GM12891 (cell line): ENCODE measurements at places on chromosomes 2 and 18.

- DNase-seq, result no peak
Observed at GRCh38 chr18:61001138-61001537, 332.1 kb upstream of the CDH20 start.

DNA sequence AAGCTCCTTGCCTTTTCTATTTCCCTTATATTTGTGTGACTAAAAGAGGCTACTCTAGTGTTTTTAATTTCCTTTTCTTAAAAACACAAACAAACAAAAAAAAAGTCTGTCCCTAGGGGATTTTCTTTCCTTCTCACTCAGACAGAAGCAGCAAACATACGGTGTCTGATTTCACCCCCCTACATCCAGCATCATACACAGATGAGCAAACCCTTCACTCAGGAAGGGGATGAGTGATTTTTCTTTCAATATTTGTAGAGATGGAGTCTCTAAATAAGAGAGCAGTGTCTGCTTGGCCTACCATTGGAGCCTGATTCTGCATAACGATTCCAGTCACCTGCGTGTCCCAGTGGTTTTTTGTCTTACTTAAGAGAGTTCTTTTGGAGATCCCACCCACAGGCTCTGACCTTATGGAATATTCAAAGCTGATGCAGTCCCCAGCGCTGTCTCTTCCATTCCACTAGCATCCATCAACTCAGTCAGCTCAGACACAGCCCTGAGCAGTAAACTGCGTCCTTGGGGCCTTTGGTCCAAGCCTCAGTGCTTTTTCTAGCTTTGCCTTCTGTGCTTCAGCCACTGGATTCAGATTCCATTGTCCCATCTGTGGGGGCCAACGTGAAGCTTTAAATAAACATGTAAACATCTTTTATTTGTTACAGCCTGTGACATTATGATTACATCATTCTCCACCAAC is 52.6 kb upstream of the TPO start:
- no peak for DNase-seq

- no peak for DNase-seq
Observed at GRCh38 chr2:166419616-166419934, 43.8 kb upstream of the SCN9A start.

- DNase-seq, result no peak
Observed at GRCh38 chr2:237600205-237600846, 9.8 kb upstream of the RAB17 start.

DNA sequence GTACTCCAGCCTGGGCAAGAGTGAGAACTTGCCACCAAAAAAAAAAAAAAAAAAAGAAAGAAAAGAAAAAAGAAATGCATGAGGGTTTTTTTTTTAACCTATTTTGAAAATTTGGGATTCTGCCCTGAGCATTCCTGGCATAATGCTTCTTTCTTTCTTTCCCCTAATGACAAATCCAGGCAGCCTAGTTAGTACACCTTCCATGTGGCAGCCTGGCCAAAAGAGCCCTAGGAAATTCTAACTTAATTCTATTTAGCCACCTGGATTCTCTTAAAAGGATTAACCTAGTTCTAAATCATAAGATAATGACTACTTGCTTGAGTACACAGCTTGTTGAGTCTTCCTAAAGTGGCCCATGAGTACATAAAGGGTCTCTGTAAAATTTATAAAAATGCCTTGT is 160.1 kb downstream of the THADA start:
- no peak for DNase-seq

DNA sequence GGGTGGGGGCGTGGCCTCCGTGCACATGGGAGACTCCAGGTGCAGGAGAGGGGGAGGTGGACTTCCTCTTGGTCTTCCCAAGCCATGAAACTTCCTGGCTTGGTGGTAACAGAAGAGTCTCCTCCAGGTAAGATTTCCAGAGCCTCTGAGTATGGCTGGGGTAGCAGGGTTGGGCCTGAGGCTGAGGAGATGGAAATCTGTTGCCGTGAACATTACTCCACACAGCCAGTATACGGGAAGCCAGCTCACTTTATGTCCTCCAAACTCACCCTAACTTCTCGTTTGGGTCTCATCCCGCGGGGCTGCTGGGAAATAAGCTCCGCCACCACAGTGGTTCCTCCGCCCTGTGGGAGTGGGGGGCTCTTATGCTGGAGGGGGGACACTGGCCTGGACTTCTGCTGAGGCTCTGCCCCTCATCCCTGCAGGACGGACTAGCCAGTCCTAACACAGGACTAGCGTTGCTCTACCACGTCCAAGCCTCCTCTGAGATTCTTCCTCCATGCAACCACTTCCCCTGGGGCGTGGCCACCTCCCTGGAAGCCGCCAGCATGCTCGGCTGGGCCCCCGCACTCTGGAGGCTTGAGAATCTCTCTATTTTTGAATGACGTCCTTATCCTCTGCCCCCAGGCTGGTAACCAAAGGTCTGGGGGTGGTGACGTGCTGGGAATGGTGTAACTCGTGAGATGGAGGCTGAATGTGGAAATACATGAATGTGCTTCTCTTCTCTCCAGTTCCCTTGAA is 777 bp upstream of the RAB17 start:
- DNase-seq, result no peak

DNA sequence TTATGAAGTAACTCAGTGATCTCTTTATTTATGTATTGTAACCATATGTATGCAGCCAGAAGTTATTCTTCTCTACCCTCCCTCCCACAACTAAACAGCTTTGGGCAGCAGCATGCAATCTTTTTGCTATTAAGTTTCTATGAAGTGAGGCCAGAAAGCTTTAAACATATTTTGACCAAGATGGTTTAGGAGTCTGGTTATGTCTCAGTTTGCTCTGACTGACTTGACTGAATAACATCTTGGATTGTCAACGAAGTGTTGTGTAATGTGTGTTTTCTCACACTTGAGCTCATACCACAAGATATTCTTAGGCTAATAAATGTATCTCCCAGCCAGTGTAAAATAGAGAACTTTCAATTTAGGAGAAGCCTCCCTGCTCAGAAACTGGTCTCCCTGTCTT is 104.3 kb downstream of the TTC27 start:
- no peak for DNase-seq

GRCh38 chr2:223549215-223549614 is 52.9 kb downstream of the SCG2 start:
- no peak for DNase-seq
